ENCODE measurements at places on chromosomes 5 and 9.
A peak's percentile ranks its signal among the peaks of the same experiment; 100 is the strongest.

- no peak for DNase-seq
These were observed 32.2 kb downstream of the NACC2 start for GRCh38 chr9:136062657-136063439.

DNA sequence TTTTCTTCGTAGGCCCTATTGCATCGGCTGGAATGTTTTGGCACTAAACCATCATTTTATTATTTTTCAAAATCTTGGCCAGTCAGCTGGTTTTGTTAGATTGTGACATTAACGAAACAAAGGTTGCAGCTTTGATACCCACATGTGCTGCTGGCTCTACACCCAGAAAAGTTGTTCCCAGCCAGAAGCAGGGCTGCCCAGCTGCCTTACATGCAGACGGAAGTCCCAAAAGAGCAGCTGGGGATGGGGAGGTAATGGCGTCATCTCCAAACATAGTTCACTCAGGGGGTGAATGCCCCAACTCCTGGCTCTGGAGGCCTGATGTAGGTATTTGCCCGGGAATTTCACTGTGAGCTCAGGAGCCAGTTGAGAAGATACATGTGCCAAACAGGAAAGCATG lies 23.3 kb downstream of the TMEM171 start:
- no peak for DNase-seq

GRCh38 chr5:73446631-73447529 lies 1.7 kb downstream of the FOXD1 start:
- DNase-seq = peak; percentile 31

GRCh38 chr9:112541685-112542084 lies 55.1 kb downstream of the KIAA1958 start:
- peak; percentile 43 for DNase-seq

- DNase-seq = no peak
These were observed 80.0 kb upstream of the PCA3 start for GRCh38 chr9:76684213-76684612.

DNA sequence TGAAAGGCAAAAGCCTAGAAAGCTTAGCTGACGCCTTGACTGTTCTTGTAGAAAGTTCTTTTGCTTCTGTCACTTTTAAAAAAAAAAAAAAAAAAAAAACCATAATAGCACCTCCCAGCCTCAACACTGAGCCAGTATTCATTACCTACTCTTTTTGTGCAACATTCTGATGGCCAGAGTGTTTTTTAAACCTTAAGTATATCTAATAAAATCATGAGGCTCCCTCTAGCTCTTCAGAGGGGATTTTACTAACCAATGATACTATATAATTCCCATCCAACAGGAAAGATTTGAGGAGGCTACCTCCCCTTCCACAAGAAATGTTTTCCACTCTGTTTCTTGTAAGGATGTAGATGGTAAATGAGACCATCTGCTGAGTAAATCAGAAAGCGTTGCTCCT lies 3.9 kb downstream of the BNC2 start:
- peak; percentile 20 for DNase-seq

DNA sequence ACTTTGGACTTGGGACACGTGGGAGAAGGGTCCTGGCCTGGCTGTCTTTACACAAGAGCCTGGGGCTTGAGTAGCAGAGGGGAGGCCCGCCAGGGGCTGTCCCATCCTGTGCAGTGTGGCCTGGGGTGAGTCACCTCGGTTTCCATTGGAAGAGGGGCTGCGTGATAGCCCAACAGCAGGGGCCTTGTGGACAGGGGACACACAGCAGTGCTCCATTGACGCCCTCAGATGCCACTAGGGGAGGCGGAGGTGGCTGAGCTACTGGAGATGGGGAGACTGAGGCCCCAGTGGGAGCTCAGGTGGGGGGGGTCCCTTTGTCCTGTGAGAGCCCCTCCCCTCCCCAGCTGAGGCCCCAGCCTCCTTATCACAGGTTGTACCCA lies 50.0 kb upstream of the RNU6ATAC start:
- no peak for DNase-seq

GRCh38 chr5:65663804-65664521 lies 39.1 kb downstream of the SHLD3 start:
- DNase-seq = peak; percentile 38

DNA sequence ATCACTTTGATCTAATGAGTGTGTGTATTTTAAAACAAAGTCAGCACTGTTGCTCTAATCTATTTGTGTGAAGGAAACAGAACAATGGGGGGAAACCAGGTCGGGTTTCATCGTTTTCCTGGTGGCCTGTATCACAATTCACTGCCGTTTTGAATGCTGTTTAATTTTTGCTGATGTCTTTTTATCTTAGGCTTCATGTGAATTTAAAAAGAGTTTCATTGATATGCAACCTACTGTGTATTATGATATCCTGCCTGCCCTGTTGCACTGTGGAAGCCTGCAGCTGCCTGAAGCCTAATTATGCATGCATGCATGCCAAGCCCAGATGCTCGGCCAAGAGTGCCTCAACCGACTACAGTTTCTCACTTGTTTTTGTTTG lies 307.5 kb downstream of the ZNF608 start:
- no peak for DNase-seq

- no peak for DNase-seq
These were observed 168.9 kb downstream of the CRB2 start for GRCh38 chr9:123524866-123525265.

DNA sequence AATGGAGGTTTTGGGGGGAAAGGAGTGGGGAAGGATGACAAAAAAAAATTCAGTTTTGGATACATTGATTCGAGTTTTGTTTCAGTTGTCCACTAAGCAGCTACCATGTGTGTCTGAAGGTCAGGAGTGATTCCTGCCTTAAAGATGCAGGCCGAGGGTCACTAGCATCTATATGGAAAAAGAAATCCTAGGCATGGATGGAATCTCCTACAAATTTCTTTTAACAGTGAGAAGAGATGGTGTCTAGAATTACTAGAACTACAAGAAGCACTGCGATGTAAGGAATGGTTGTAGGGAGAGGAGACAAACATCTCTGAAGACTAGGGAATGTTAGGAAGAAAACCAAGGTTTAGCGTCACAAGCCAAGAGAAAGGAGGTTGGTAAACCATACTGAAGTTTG lies 19.6 kb upstream of the TRIO start:
- no peak for DNase-seq

All from fibroblast of skin of scalp (primary cell).